Urothelium cell line (cell line): ENCODE measurements at places on chromosomes 2 and 18.

GRCh38 chr2:4404363-4404762 lies 701.0 kb downstream of the DCDC2C start:
- DNase-seq, result no peak

DNA sequence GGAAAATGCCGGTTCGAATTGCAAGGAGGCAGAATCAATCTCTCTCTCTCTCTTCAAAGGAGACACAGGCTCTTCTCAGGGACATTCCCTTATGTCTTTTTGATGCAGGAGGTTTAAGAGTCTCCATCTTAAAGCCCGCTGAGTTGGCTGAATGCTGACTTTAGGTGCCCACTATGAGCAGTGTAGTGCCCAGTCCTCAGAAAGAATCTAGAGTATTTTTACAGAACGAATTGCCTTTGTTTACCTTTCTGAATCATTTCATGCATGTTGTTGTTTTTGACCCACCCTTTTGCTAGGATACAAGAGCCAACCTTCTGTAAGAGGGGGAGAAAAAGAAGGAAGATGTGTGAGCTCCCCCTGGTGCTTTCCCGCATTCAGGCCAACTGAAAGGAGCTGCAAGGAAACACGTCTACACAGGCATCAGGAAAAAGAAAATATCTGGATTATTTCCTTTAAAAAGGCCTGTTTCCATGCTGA lies 193.5 kb upstream of the TCF4 start:
- DNase-seq, result no peak

GRCh38 chr2:207926133-207926988 lies 99.0 kb downstream of the PLEKHM3 start:
- no peak for DNase-seq

- no peak for DNase-seq
These were observed 19.8 kb downstream of the GRHL1 start for GRCh38 chr2:9971105-9971818.

DNA sequence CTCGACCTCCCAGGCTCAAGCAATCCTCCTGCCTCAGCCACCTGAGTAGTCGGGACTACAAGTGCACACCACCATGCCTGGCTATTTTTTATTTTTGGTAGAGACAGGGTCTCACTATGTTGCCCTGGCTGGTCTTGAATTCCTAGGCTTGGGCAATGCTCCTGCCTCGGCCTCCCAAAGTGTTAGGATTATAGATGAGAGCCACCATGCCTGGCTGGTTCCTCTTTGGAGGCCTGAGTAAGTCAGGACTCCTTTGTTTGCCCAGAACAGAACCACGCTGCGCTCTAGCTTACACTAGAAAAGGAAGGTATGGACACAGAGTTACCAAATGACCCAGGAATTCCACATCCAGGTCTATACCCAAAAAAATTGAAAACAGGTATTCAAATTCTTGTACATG lies 135.9 kb upstream of the SLC1A4 start:
- no peak for DNase-seq

DNA sequence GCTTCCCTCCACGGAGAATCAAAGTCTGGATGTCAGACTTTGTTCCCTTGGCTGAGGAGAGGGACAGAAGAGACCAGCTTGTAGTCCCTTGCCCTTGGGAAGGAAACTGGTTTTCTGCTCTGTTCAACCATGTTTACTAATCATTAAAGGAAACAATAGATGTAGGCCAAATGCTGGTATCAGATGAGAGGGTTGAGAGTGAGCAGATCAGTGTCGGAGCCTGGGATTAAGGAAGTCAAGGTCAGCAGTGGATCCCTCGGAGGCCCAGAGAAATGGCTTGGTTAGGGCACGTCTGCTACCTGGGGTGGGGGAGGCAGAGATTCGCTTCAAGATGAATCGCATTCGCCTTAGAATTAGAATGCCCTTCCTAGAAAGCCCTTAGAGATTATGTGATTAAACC lies 109.1 kb downstream of the MYCN start:
- no peak for DNase-seq

GRCh38 chr2:235390108-235390815 lies 103.6 kb upstream of the AGAP1 start:
- no peak for DNase-seq

GRCh38 chr2:67833632-67834031 lies 229.2 kb downstream of the C1D start:
- no peak for DNase-seq

DNA sequence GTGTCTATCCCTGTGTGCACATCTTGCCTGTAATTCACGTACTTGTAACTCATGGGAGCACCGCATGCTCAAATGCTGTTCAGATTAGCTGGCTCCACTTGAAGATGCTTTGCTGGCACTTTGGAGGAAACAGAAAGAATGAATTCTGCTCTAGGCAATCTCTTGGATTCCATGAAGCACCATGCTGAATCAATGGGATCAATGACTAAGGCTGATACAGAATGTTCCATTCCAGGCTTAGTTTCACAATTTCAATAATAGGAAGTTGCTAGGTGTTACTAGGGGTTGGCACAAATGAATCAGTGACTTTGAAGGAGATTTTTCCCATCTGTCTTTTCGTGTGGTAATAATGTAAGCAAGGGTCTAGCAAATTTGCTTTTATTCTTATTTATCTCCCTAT lies 328.8 kb downstream of the OSR1 start:
- DNase-seq, result no peak

GRCh38 chr2:30701782-30702181 lies 105.5 kb downstream of the CAPN13 start:
- DNase-seq, result no peak

DNA sequence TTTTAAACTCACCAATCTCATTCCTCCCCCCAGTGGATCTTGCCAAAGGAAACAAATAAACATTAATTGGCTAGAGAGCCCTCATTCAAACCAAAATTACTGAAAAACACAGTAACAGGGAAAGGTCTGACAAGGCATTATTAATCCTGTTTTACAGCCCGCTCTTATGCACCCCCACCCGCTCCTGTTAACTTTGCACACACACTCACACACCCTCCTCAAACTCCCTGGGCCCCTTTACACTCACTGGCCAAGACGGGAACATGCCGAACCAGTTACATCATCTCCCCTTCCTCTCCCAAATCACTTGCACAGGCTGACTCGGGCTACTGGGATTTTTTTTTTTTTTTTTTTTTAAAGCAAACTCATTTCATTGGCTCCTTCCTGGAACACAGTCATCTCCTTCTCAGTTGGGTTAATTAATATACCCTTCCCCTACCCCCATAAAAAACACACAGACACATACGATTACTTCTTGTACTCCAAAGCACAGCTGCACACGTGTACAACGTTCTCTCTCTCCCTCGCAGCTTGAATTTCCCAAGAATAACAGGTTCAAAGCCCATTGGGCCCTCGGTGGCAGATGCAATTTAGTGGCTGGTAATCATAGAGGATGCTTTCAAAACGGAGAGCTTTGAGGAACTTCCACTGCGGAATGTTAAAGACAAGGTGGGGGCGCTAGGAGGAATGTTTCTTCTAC lies 31.8 kb downstream of the KLF7 start:
- DNase-seq, result peak; percentile 77

GRCh38 chr18:46199515-46200147 lies 95.4 kb downstream of the HAUS1 start:
- DNase-seq, result no peak

GRCh38 chr2:31256611-31257382 lies 22.8 kb downstream of the EHD3 start:
- DNase-seq, result no peak

- no peak for DNase-seq
These were observed 1.2 kb downstream of the DLX1 start for GRCh38 chr2:172086241-172087206.

GRCh38 chr2:49832555-49832954 lies 678.2 kb upstream of the FSHR start:
- no peak for DNase-seq

DNA sequence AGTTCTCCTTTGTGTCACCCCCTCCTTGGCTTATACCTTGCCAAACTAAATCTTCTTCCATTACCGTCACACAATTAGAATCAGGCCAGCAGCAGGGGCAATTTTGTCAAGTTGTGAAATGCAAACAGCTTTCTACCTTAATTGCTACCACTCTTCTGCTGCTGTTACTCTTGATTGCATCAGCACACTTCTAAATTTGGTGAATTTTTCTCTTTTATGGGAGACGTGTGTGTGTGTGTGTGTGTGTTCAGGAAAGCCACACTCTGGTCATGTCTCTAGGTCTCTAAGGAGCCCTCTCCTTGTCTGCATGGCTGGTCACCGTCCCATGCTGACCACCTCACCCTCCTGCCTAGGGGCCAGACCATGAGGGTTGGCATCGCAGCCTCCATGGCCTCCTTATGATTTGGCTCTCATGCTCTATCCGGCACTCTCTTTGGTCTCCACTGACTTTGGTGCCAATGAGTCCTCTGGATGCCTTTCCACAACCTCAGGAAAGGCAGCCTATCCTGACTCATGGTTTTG lies 87.7 kb downstream of the GATA6 start:
- DNase-seq, result no peak

DNA sequence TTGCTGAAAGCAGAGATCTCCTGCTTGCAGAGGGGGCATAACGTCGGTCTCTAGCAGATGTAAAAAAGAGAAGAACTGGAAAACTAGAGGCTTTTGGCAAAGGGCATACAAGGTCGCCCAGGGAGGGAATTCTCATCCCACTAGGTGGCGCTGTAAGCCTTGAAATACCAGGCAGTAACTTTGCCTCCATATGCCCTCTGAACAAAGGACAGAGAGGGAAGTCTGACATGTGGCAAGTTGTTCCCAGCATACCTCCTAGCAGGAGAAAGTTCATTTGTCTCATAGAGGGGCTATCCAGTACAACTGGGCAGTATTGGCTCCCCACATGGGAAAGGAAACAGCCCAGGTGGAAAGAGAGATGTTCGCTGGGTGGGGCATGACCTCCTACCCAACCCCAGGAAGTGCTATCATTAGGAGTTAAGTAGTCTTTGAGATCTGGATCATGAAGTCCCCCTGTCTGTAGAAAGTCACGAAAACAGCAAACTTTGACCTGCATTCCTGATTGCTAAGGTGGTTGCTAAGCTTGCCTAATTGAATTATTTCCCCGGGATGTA lies 39.9 kb downstream of the STK17B start:
- peak; percentile 38 for DNase-seq
